Fibroblast of skin of abdomen (primary cell): ENCODE measurements at places on chromosomes 2 and 18.
A peak's percentile ranks its signal among the peaks of the same experiment; 100 is the strongest.

DNA sequence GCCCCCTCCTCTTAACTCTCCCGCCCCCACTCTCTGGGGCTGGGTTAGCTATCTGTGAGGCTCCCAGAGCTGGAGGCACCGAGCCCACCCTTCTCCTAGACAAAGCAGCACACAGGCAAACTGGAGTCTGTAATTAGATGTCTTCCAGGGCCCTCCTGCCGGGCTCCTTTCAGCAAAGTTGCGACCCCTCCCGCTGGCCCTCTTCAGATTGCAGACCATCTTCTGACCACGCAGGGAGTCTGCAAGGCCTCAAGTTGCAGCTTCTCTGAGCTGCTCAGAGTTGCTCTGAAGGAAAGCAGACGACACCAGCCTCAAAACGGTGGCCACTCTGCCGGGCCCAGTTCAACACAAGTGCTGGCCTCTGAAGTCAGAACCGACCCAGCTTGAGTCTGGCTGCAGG is 228.4 kb upstream of the COPS8 start:
- DNase-seq = no peak

GRCh38 chr2:230984393-230985220 is 11.3 kb upstream of the SPATA3 start:
- DNase-seq = no peak

GRCh38 chr2:3414133-3414860 is 34.8 kb downstream of the TRAPPC12 start:
- no peak for DNase-seq

GRCh38 chr18:44636241-44636640 is 44.4 kb upstream of the SETBP1 start:
- no peak for DNase-seq

DNA sequence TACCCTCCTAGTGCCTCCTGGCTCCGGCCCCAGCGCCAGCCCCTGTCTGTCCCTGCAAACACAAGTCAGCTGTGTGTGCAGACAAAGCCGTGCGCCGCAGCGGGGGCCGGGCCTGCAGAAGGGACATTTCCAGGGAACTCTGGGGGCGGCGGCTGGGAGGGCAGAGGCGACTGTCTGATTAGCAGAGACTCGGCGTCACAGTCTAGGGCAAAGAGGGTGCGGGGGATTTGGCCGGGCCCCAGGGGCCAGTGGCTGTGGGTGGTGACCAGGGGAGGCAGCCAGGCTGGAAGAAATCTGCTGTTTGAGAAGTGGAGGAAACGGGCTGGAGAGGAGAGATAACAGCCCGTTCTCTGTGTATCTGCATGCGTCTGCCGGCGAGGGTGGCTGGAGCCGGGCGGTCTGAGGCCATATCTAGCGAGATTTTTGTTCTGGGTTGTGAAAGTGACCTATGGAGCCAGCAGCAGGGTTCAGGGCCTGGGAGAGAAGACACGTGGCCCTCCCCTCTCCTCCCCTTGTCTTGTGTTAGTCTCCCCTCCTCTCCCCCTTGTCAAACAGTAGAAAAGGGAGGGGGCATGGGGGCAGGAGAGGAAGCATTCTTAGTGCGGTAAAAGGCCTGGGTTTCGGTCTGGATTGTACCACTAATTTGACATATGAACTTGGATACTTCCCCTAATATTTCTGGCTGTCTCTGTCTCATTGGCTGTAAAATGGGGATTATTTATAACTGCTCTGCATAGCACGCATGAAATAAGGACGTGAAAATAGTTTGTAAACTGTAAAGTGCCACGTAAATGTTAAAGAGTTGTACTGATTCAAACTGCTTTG is 169.4 kb downstream of the SMAD7 start:
- peak; percentile 25 for DNase-seq

DNA sequence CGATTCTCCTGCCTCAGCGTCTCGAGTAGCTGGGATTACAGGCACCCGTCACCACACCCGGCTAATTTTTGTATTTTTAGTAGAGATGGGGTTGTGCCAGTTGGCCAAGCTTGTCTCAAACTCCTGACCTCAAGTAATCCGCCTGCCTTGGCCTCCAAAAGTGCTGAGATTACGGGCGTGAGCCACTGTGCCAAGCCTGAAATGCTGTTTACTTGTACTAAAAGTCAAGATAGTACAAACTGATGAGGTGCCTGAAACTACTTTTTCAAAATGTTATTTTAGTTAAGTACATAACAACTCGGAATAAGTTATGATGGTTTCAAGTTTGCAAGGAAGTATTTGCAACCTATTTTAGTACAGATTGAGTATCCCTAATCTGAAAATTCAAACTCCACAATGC is 85.7 kb downstream of the CEP192 start:
- no peak for DNase-seq

DNA sequence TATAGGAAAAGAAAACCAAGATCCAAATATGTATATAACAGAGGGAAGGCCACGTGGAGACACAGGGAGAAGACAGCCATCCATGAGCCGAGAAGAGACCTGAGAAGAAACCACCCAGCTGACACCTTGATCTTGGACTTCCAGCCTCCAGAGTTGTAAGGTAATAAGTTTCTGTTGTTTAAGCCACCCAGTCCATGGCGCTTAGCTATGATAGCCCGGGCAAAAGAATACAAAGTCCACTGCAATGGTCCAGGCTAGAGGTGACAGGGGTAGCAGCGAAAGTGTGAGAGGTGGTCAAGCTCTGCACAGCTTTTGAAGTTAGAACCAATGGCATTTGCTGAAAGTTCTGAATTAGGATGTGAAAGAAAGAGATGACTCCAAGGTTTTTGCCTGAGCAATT is 2.8 kb downstream of the MYOM1 start:
- DNase-seq = no peak

GRCh38 chr2:44362207-44363015 is 664 bp downstream of the CAMKMT start:
- DNase-seq = peak; percentile 55

DNA sequence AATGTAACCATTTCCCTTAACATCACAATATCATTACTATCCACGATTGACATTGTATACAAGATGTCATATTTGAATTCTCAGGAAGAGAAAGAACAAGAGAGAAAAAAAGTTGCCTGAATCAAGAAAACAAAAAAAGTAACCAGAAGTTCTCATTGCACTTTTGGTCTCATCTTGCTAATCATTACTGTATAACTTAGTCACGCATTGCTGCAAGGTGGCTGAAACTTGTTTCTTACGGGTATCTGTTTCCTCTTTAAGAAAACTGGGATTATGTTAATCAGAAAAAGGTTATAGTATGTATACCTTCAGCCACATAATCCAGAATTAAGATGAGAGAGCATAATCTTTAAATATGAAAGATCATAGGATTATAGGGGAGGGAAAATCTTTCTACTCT is 639.7 kb upstream of the SYT4 start:
- no peak for DNase-seq

DNA sequence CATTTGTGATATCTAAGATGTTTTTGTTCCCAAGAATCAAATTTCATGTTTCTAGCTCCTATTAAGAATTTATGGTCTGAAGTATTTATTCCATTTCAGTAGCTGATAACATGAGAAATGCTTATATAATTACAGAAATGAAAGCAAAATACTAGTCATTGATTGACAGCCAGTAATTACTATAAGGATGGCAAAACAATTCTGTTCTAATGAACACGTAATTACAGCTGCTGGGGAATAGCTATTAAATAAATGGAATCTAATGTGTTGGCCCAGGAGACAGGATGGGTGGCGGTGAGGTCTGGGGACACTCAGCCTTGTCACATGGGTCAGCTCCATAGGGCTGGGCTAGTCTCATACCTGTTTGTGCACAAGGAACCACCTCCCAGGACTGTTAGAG is 263.5 kb downstream of the FHOD3 start:
- DNase-seq = no peak

GRCh38 chr2:113084249-113085000 is 16.7 kb downstream of the IL1F10 start:
- no peak for DNase-seq

DNA sequence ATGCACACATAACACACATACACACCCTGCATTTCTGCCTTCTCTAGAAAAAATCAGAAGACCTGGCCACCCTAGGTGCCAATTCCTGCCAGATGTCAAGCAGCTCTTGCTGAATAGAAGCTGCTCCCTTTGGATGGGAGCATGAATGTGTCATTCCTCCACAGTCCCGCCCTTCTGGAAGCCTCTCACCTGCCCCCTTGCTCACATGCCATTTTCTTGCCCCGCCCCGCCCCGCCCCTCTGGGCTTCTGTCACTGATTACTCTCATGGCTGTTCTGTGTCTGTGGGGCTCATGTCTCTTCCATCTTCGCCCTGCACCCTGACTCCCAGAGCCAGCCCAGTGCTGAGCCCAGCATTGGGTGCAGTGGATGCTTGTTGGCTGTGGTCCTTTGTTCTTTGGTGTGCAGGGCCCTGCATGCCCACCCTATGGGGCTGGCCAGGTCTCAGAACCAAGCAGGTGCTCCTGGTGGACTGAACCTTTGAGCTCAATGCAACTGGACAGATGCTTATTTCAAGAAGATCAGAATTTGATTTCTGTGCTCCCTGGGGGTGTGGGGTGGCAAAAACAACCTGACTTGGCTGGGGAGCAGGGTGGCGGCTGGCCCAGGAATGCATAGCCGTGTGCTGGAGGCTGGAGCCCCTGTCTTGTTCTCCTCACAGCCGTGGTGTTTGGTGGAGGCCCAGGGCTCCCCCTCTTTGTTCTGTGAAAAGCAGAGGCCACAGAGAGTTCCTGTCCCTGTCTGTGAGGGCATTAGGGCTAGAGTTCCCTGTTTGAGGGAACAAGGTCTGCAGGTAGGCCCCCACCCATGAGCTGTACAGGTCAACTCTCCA is 140.6 kb upstream of the GLI2 start:
- no peak for DNase-seq

DNA sequence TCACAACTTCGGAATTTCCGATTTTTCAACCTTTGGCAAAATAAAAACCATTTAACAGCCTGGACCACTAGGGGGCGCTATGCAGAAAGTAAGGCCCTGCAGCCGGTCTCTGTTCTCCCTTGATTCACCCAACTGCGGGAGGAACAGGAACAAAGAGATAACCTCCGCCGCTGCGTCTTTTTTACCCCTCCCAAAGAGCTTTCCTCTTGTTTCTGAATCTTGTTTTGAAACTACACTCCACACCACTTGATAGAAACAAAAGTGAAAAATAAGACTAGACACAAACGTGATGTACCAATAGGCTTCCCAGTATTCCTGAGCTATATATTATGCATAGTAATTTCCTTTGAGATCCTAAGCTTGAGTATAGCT is 231.2 kb downstream of the MYO3B start:
- DNase-seq = peak; percentile 60

DNA sequence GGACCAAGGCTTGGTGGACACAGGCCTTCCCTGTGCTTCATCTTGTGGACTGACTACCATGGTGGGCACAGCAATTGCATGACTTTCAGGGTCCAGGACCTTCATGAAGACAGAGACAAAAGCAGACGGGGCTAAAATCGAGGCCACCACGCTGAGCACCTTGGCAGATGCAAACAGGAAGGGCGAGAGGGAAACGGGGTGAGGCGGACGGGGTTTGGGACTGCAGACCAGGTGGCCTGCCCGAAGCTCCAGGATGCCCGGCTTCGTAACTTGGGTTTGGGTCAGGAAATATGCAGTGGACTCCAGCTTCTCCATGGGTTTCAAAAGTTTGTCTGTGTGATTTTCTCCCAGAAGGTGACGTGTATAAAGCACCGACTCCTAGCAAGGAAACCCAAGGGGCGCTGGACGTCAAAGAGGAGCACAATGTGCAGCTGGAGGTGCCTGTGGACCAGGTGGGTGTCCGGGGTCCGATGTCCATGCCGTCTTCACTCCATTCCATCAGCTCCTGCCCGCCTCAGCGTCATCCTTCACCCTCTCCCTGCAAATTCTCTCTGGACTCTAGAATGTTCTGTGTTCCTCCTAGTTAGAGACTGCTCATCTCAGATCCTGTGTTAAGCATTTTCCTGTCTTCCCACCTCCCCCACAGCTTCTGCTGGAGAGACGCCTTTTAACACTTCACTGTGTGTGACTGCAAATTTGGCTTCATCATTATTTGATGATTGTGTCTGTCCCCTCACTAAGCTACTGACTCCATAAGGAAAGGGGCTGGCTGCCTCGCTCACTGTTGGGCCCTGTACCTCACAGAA is 65.8 kb downstream of the DCDC2C start:
- DNase-seq = no peak

GRCh38 chr2:233386382-233387041 is 32.2 kb downstream of the DGKD start:
- DNase-seq = peak; percentile 20

GRCh38 chr2:104794441-104794840 is 59.5 kb upstream of the POU3F3 start:
- DNase-seq = peak; percentile 63

GRCh38 chr2:41913311-41913710 is 134.5 kb upstream of the PKDCC start:
- DNase-seq = no peak

GRCh38 chr2:15948704-15948957 is 8.3 kb downstream of the MYCN start:
- no peak for DNase-seq

DNA sequence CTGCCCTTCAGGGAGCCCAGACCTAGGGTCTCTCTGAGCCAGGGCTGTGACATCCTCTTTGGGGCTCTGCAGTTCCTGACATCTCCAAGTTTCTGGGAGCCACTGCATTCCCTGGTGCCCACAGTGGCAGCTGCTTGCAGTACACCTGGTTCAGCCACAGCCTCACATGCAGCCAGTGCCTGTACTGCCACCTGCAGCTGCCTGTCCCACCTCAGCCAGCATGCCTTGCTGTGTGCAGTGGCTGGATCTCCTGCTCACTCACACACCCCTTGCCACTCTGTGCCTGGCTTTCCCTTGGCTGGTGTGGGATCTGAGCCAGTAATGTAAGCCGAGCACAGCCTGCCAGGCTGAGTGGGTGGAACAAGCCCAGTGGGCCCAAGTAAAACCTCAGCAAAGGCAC is 1288.7 kb downstream of the CNTNAP5 start:
- no peak for DNase-seq

GRCh38 chr18:21115519-21116411 is 4.2 kb upstream of the ROCK1 start:
- peak; percentile 92 for DNase-seq

GRCh38 chr2:137973280-137973679 is 9.0 kb downstream of the HNMT start:
- no peak for DNase-seq

- DNase-seq = peak; percentile 79
Measured at GRCh38 chr18:40868110-40868858, 1086.8 kb upstream of the PIK3C3 start.

- no peak for DNase-seq
Measured at GRCh38 chr18:64707052-64707451, 558.2 kb upstream of the LINC00305 start.

DNA sequence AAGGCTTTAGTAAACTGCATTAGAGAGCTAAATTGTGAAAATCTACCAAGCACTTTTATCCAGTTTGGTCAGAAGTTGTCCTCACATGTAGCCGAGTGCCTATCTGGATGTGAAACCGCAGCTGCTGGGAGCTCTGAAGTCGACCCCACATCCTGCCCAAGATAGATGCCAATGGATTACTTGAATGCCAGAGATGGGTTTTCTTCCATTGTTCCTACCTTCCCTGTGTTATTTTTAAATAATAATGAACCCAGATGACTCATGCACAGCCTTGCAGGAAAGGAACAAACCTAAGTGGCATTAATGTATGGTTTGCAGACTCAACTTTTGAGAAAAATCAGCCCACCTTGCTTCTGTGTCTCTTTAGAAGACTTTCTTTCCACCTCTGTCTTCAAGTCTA is 408.5 kb downstream of the FBXO15 start:
- DNase-seq = no peak
